ENCODE measurements at places on chromosomes 7 and 10. TPM values are rescaled to one million over a fixed set of nuclear protein-coding genes. Genes with fewer than 3 reads are reported as not detected.

The STRIP2 gene
- 15.8 TPM for total RNA-seq

DNA sequence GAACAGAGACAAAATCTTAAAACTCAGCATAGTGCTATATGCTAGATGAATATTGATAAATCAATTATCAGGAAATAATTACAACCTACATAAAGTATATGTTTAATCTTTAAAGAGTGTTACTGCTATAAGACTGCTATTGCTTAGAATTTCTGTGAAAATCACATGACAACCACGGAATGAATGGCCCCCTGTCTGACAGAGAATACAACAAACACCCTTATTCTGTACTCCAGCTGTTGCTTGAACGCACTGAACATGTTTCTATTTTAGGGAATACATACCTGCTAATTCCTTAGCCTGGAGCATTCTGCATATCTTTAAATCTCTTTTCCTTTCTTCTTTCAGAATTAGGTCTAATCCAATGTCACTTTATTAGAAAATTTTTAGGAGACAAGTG lies 452.4 kb upstream of the PHF14 start:
- H3K27ac ChIP-seq: no peak overlapping the region
- no peaks in the 10 kb centered on the region for H3K4me1 ChIP-seq
- no peak overlapping the region for H3K4me3 ChIP-seq
- no peaks in the 10 kb centered on the region for H3K27me3 ChIP-seq
- DNase-seq: no peak

The NKX2-3 gene
- total RNA-seq: not detected

- peaks cover 10% of the 10 kb centered on the region for H3K36me3 ChIP-seq
- no peak for DNase-seq
- no peaks in the 10 kb centered on the region for H3K4me1 ChIP-seq
Measured at GRCh38 chr7:129889133-129889844, 63.5 kb downstream of the UBE2H start.

GRCh38 chr7:39392151-39392550 lies 174.1 kb upstream of the YAE1 start:
- H3K27me3 ChIP-seq: no peaks in the 10 kb centered on the region
- no peaks in the 10 kb centered on the region for H3K4me1 ChIP-seq
- no peak overlapping the region for H3K27ac ChIP-seq
- H3K4me3 ChIP-seq: no peak overlapping the region
- H3K36me3 ChIP-seq: no peaks in the 10 kb centered on the region

The TBXAS1 gene
- 13.5 TPM for total RNA-seq

The SPDYE2B gene
- not detected for total RNA-seq

The GATA3 gene
- 106 TPM for total RNA-seq

DNA sequence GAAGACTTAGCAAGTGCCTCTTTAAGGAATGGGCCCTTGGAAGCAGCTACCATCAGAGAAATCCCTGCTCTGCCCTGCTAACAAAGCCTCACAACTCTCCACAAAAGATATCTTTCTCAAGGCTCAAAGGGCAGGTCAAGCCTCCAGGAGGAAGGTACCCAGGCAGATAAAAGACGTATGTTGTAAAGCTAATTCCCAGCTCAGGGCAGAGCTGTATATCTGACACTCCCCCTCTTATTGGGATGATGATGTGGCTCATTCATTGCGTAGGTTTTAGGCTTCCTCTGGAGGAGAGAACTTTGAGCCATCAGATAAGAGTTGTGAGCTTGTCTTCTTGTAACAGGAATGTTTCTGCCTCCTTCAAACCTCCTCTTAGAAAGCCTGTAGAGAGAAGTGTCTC lies 145.4 kb downstream of the CALN1 start:
- H3K27ac ChIP-seq: peak overlapping the region; percentile 9
- H3K36me3 ChIP-seq: no peaks in the 10 kb centered on the region
- no peaks in the 10 kb centered on the region for H3K27me3 ChIP-seq
- H3K4me1 ChIP-seq: no peaks in the 10 kb centered on the region
- no peak for DNase-seq

DNA sequence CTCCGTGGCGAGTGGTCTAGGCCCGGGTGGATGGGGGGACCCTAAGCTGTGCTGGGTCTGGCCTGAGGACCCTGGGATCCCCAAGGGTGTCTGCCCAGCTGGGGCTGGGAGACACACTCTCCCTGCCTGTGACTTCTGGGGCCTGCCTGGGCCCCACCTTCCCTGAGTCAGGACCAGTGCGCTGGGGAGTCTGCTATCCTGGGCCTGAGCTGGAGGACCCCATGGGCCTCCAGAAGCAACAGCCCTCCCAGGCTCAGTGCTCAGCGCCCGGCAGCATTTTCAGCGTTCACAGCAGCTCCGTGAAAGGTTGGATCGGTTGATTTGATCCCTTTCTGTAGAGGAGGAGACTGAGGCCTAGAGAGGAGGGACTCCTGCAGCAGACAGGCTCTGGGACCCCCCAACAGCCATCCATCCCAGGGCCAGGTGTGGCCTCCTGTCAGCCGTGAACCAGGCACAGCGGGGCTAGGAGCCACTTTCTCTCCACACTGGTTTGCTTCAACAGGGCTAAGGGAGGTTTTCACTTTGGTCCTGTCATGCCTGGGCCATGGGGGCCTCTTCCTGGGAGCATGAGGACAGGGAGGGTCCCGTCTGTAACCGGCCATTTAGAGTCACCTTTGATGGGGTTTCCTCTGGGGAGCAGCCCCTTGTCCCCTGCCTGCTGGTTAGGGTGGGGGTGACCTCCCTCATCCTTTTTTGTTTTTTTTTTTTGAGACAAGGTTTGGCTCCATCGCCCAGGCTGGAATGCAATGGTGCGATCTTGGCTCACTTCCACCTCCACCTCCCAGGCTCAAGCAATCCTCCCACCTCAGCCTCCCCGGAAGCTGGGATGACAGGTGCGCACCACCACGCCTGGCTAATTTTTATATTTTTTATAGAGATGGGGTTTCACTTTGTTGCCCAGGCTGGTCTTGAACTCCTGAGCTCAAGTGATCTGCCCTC lies 12.4 kb downstream of the FOXL3 start:
- DNase-seq: peak; percentile 25
- no peak overlapping the region for H3K4me3 ChIP-seq
- no peaks in the 10 kb centered on the region for H3K4me1 ChIP-seq
- no peaks in the 10 kb centered on the region for H3K36me3 ChIP-seq
- no peak overlapping the region for H3K27ac ChIP-seq
- H3K27me3 ChIP-seq: no peaks in the 10 kb centered on the region

- no peaks in the 10 kb centered on the region for H3K36me3 ChIP-seq
- no peak overlapping the region for H3K4me3 ChIP-seq
- no peak for DNase-seq
- H3K27ac ChIP-seq: no peak overlapping the region
- no peaks in the 10 kb centered on the region for H3K4me1 ChIP-seq
Measured at GRCh38 chr10:103679096-103679790, 176.1 kb downstream of the SH3PXD2A start.

The SVOPL gene
- total RNA-seq: 0.95 TPM

DNA sequence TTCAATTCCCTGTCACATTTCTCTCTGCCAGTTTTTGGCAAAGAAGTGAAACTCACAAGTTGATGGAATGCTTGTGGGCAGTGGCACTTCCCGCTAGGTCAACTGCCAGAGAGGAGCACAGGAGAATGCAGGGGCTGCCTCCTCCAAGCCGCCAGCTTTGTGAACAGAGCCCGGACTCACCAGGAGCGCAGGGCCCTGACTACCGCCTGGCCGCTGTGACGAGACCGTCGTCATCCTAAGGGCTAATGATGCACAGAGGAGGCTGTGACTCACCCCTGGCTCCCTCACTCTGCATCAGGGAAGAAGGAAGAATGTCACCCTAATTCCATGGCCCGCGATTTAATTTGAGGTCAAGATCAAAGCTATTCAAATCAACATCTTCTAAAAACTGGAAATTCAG lies 123.9 kb downstream of the TAX1BP1 start:
- no peaks in the 10 kb centered on the region for H3K4me1 ChIP-seq
- H3K36me3 ChIP-seq: no peaks in the 10 kb centered on the region
- no peak overlapping the region for H3K27ac ChIP-seq
- no peak overlapping the region for H3K4me3 ChIP-seq
- no peaks in the 10 kb centered on the region for H3K27me3 ChIP-seq

DNA sequence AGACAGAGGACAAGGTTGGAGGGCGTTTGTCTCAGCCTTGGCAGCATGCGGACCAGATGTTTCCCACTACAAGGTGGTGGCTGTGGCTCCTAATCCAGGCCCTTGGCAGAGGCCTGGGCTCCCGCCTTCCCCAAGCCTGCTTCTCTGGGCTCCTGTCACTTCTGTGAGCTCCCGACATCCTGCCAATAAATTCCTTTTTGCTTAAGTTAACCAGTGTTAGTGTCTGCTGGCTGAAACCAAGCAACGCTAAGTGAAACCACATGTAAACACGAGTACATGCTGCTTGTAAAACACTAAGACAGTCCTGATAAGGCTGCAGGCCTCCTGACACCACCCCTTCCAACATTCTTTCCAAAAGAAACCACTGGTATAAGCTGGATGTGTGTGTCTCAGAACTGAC lies 263.6 kb upstream of the ZMIZ1 start:
- DNase-seq: no peak
- H3K27me3 ChIP-seq: peaks cover 17% of the 10 kb centered on the region
- no peak overlapping the region for H3K4me3 ChIP-seq
- peaks cover 4% of the 10 kb centered on the region for H3K4me1 ChIP-seq
- H3K27ac ChIP-seq: no peak overlapping the region
- H3K36me3 ChIP-seq: no peaks in the 10 kb centered on the region

DNA sequence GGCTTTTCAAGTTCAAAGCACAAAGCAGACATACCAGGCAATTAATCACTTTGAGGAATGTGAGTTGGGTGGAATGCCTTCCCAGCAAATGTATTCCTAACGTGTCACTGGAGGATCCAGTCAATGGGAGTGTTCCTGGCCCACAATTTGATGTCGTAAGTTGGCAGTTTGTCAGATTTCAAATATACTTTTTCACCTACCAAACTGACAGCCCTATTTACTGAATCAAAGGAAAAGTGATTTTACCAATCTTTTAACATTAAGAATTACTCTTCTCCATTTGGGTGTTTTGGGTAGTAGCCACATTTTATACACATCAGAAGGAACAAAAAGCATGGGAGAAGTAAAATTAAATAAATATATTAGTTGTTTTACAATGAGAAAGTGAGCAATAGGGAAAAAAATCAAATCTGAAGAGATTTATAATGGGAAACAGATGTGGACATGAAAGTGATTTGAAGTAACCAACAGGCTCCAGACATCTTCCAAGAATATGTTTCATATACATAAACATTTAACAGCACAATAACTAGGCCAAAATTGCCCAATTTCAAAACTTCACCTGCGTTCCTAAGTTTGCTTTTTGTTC lies 222.9 kb downstream of the MTERF1 start:
- no peaks in the 10 kb centered on the region for H3K36me3 ChIP-seq
- H3K27me3 ChIP-seq: no peaks in the 10 kb centered on the region
- no peak for DNase-seq
- no peak overlapping the region for H3K4me3 ChIP-seq
- H3K27ac ChIP-seq: no peak overlapping the region
- peaks cover 13% of the 10 kb centered on the region for H3K4me1 ChIP-seq

DNA sequence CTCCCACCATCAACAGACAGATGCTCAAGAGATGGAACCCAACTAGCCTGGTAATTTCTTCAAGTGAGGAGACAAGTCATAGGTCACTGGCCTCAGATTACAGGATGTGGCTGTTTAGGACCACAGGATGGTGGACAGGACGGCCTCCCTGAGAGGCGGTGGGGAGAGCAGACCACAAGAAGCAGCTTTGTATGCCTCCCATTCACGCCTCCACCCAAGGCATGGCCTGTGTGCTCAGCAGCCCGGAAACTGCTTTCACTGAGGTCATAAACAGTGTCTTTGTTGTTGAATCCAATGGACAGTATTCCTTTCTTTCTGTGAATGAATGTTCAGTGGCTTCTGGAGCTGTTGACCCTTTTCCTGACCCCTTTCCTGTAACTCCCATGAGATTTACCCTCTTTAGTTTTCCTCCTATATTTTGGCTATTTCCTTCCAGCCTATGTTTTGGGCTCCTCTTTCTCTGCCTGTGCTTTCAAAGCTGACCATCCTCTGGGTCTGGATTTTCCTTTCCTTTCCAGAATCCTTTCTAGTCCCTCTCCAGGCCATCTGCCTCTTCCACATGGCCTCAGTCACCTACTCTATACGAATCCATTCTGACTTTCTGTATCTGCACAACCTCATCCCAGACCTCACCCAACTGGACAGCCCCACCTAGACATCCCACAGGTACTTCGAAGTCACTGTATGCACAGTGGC lies 32.4 kb upstream of the INPP5F start:
- H3K4me1 ChIP-seq: no peaks in the 10 kb centered on the region
- H3K36me3 ChIP-seq: no peaks in the 10 kb centered on the region
- no peak for DNase-seq
- no peak overlapping the region for H3K4me3 ChIP-seq
- H3K27me3 ChIP-seq: no peaks in the 10 kb centered on the region
- H3K27ac ChIP-seq: peak overlapping the region; percentile 30

- DNase-seq: peak; percentile 45
- H3K4me3 ChIP-seq: no peak overlapping the region
- no peaks in the 10 kb centered on the region for H3K36me3 ChIP-seq
- no peaks in the 10 kb centered on the region for H3K27me3 ChIP-seq
- H3K27ac ChIP-seq: no peak overlapping the region
Measured at GRCh38 chr7:1845536-1846311, 175.6 kb downstream of the ELFN1 start.

The PGAM2 gene
- total RNA-seq: 1.9 TPM

DNA sequence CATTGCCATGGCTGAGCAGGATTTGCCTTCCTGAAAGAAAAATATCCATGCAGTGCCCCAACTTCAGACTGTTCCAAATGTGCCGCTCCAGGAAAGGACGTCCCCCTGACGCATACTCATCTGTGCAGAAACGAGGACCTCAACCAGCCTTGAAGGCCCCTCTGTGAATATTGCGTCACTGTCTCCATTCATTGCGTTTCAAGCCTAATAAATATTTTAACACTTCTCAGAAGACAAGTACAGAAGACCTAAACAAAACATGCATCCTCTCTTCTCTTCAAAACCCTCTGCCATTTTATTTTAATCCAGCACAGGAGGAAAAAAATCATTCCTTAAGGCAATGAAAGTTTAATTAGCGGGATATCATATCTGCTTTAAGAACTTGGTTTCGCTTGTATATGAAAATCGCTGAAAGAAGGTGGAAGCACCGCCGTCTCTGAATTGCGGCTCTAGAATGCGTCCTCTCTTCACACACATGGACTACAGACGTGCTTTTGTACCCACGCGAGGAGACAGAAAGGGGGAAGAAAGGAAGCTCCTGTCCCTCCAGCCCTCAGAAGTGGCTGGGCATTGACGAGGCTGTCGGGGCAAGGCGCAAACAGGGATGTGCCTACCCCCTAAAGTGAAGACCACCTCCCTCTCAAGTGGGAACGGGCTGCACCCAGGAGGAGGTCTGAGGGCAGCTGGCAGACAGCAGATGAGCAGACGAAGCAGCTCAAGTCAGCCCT lies 36.8 kb downstream of the RGS10 start:
- no peak overlapping the region for H3K4me3 ChIP-seq
- H3K27me3 ChIP-seq: no peaks in the 10 kb centered on the region
- H3K4me1 ChIP-seq: no peaks in the 10 kb centered on the region

- no peaks in the 10 kb centered on the region for H3K27me3 ChIP-seq
- no peaks in the 10 kb centered on the region for H3K36me3 ChIP-seq
- no peak overlapping the region for H3K4me3 ChIP-seq
Measured at GRCh38 chr10:113115556-113115955, 165.5 kb downstream of the TCF7L2 start.

GRCh38 chr10:116740971-116741370 lies 1.4 kb downstream of the HSPA12A start:
- H3K36me3 ChIP-seq: no peaks in the 10 kb centered on the region
- peaks cover 67% of the 10 kb centered on the region for H3K27me3 ChIP-seq
- no peaks in the 10 kb centered on the region for H3K4me1 ChIP-seq
- peak overlapping the region; percentile 75 for H3K4me3 ChIP-seq
- no peak overlapping the region for H3K27ac ChIP-seq

The CYP3A4 gene
- total RNA-seq: not detected

Measured in endodermal cell (in vitro differentiated cells).